ENCODE measurements at places on chromosomes 13 and 19. TPM values are rescaled to one million over a fixed set of nuclear protein-coding genes. Genes with fewer than 3 reads are reported as not detected.

KL gene
- 0.24 TPM for total RNA-seq

CGB2 gene
- total RNA-seq: not detected

CYP2A7 gene
- not detected for total RNA-seq

SCGB2B2 gene
- 0.32 TPM for total RNA-seq

ZNF724 gene
- 2.6 TPM for total RNA-seq

TNFSF11 gene
- 0.20 TPM for total RNA-seq

TMIGD2 gene
- total RNA-seq: 0.20 TPM

SLC6A16 gene
- total RNA-seq: 0.48 TPM

FPR1 gene
- 1.2 TPM for total RNA-seq

EPS8L1 gene
- total RNA-seq: 199 TPM

- ATAC-seq: no peak
These were observed 279.3 kb downstream of the TEX29 start for GRCh38 chr13:111599791-111600190.

- no peak for ATAC-seq
These were observed 4.9 kb upstream of the AXL start for GRCh38 chr19:41214161-41214560.

GRCh38 chr13:111975539-111976473 is 91.1 kb upstream of the SOX1 start:
- no peak for ATAC-seq

DNA sequence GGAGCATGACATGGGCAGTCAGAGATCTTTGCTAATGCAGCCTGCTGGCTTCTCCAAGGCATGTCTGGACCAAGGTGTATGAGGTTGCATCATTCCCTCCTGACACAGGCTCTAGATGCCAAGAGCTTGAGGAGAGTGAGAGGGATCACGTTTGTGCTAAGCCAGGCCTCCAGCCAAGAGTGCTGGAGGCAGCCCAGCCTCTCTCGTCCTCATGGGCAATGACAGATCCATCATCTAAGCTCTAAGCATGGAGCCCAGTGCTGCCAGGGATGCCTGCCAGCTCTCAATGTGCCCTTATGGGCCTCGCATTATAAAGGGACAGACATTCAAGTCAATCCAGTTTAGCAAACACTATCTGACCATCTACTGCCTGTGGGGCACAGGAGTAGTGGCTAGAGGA is 136.3 kb upstream of the VSTM2B start:
- peak; percentile 60 for ATAC-seq

- no peak for ATAC-seq
These were observed 27.0 kb upstream of the CEACAM1 start for GRCh38 chr19:42555317-42555716.

GRCh38 chr19:10074153-10074552 is 12.0 kb upstream of the SHFL start:
- ATAC-seq: peak; percentile 67

DNA sequence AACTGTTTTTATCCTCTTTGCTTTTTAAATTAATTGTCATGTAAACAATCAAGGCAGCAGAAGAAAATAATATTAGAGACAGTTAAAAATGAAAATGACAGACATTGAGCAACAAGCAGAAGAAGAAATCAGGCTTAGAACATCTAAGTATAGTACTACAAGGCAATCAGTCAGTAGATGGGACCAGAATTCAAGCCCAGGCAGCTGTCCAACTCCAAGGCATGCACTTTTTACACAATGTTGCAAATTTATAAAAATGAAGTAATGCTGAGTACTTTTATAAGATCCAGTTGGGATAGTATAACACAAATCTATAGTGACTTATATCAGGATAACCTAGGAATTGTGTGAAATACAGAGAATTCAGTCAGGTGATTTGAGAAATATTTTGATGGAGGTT is 2815.8 kb downstream of the PCDH9 start:
- no peak for ATAC-seq

DNA sequence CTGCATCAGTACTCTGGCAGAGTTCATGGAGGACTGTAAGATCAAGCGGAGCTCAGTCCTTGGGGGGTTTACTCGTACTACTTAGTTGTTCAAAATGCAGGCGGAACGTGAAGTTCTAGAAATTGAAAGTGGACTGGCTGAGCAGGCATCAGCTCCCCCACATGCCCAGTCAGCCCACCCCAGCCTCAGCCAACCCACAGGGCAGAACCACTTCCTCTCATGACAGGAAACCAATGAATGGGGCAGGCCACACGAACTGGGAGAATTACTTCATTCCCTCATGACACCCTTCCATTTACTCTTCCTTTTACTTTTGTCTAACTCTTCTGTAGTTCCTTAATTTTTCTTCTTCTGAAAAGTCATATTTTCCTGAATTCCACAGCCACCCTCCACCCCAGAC is 71.9 kb downstream of the FLT1 start:
- ATAC-seq: peak; percentile 29

- no peak for ATAC-seq
These were observed 328.2 kb upstream of the SPRY2 start for GRCh38 chr13:80669112-80669511.

- no peak for ATAC-seq
These were observed 165.5 kb downstream of the TBC1D4 start for GRCh38 chr13:75316427-75316826.

DNA sequence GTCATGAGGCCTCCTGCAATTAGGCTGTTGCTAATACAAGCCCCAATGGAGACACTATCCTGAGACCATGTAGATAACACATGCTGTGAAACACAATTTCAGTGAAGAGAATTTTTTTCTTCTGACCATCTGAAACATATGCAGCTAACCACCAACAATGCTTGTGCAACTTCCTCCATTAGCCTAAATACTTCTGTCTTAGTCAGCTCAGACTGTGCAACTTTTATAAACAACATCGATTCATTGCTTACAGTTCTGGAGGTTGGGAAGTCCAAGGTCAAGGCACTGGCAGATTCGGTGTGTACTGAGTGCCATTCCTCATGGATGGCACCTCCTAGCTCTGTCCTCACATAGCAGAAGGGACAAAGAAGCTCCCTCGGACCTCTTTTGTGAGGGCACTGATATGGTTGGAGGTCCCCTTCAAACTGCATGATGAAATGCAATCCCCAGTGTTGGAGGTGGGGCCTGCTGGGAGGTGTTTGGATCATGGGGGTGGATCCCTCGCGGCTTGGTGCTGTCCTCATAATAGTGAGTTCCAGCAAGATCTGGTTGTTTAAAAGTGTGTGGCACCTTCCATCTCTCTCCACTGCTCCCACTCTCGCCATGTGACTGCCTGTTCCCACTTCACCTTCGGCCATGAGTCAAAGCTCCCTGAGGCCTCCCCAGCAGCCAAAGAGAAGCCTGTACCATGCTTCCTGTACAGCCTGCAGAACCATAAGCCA is 27.7 kb downstream of the STK24 start:
- ATAC-seq: peak; percentile 45

GRCh38 chr19:18562086-18562485 is 4.4 kb downstream of the KXD1 start:
- no peak for ATAC-seq

DNA sequence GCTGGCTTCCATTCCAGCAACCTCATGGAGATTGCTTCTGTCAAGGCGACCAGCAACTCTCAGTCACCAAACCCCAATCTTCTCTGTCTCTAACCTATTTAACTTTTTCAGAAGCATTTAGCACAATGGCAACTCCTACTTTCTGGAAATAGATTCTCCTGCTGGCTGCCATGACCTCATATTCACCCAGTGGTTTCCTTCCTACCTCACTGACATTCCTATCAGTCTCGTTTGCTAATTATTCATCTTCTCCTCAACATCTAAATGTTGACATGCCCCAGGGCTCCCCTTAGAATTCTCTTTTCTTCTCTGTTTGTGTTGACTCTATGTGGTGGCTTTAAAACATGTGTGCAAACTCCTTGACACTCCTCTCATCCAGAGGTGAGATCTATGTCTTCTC is 106.7 kb downstream of the OLFM4 start:
- ATAC-seq: no peak

GRCh38 chr19:18848878-18849661 is 17.3 kb downstream of the UPF1 start:
- peak; percentile 7 for ATAC-seq

GRCh38 chr13:22735011-22735995 is 445.5 kb upstream of the SGCG start:
- no peak for ATAC-seq

DNA sequence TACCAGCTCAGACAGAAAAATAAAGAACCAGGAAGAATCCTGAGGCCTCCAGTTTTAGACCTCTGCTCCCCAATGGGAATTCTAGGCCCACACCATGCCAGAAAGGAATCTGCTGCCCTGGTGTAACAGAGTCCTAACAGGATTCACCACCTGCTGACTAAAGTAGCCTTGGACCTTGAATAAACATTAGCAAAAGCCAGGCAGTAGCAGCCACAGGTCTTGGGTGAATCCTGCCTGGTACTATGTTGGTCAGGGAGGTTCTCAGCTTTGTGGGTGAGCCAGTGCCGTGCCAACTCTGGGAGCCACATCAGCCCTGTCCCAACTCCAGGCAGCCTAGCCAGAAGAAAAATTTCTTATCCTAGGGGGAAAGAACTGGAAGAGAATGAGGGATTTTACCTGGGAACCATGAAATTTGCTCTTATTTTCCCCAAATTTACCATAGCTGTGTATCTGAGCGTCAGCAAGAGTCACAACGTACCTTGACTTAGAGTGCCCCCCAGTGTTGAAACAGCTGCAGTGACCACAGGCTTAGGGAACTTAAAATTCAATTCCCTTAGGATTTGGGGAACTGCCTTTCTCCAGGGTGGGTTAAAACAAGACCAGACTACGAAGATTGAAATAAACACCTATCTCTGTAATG is 1895.6 kb upstream of the PRR20A start:
- ATAC-seq: peak; percentile 47

GRCh38 chr13:112978561-112979405 is 9.8 kb downstream of the MCF2L start:
- peak; percentile 37 for ATAC-seq

DNA sequence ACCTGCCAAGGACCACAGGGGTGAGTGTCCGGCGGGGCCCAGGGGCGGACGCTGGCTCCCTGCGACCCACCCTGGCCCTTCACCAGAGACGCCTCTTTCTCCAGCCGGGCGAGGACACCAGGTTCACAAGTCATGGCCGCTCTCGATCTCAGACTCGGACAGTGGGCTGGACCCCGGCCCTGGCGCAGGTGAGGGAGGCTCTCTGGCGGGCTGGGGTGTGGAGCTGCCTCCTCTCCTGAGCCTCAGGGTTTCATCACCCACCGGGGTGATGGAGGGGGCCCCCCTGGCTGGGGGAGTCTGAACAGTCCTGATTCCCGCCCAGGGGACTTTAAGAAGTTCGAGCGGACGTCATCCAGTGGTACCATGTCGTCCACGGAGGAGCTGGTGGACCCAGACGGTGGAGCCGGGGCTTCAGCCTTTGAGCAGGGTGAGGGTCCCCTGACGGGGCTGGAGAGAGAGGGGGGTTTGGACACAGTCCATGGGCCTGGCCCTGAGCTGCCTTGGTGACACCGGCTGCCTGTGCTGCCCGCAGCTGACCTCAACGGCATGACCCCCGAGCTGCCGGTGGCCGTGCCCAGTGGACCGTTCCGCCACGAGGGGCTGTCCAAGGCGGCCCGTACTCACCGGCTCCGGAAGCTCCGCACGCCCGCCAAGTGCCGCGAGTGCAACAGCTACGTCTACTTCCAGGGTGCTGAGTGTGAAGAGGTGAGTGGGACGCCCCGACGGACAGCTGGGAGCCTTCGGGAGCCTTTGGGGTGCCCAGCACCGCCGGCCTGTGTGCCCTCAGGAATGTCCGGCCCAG is 13.6 kb downstream of the ARHGAP45 start:
- ATAC-seq: no peak

- no peak for ATAC-seq
These were observed 577.8 kb upstream of the SLITRK5 start for GRCh38 chr13:87093399-87093798.

DNA sequence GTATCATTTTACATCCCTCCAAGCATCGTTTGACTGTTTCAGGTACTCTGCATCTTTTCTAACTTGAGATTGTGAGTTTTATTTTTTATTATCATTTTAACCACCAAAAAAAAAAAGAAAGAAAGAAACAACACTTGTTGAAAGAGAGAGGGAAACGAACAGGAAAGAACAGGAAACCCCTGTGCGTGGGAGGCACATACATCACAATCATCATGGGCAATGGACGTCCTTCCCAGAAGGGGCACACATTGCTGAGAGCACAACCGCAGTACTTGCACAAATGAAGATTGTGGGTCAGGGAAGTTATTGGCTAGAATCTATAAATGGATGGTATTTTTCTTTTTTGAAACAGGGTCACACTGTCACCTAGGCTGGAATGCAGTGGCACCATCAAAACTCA is 1.7 kb downstream of the CLC start:
- no peak for ATAC-seq

DNA sequence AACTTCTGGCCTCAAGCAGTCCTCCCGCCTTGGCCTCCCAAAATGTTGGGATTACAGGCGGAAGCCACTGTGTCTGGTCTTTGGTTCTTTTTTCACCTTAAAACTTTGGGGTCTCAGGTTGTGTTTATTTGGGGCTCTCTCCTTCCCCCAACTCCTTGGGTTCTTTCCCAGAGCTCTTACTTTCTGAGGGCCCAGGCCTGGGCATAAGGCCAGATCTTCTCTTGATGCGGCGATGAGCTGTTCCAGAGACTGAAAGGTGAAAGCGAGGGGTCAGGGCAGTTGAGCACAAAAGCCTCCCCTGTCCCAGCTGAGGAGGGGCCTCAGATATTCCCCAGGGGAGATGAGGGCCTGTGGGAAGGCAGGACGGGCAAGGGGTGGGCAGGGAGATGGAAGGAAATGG is 7.1 kb downstream of the POLR1G start:
- ATAC-seq: no peak

GRCh38 chr13:92716749-92717148 is 509.9 kb upstream of the GPC6 start:
- no peak for ATAC-seq

GRCh38 chr19:31419871-31420445 is 70.7 kb upstream of the TSHZ3 start:
- no peak for ATAC-seq

DNA sequence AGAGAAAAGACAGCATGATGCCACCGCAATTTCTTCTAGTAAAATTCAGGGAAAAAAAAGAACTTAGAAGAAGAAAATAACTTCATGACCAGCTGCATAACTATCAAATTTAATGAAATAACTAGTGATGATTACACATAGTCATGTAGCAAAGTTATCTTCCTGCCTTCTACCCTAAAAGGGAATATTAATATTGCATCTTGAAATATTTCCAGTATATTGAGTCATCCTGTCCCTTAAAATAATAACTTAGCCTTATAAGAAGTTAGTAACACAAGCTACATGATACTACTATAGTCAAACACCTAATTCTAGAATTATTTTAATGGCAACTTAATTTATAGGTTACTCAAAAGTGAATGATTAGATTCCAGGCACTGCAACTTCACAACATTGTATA is 289.2 kb downstream of the KLF12 start:
- no peak for ATAC-seq

Measured in esophagus mucosa (tissue), 1 donor.